ENCODE measurements at places on chromosomes 4 and X. TPM values are rescaled to one million over a fixed set of nuclear protein-coding genes. Genes with fewer than 3 reads are reported as not detected.

GRCh38 chr4:102324730-102325129 is 20.6 kb downstream of the SLC39A8 start:
- H3K4me1 ChIP-seq = peaks cover 35% of the 10 kb centered on the region
- no peak for DNase-seq
- no peak overlapping the region for H3K27ac ChIP-seq
- H3K4me3 ChIP-seq = no peak overlapping the region
- H3K36me3 ChIP-seq = no peaks in the 10 kb centered on the region

DNA sequence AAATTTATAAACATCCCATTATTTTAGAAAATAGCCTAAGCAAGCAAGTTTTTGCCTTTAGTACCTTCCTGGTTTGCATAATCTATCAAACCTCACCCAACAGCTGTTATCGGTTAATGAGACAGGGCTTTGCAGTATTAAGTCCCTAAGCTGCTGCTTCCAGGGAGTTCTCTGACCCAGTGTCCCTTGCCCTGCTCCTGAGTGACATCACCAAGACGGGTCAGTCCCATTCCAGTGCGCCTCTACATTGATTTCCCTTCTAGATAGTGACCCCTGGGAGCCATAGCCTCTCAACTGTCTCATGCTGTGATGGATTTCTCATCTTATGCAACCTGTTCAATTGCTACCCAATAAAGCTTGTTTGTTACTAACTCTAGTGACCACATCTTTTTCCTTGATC is 410.4 kb downstream of the SPOCK3 start:
- no peak overlapping the region for H3K4me3 ChIP-seq
- no peaks in the 10 kb centered on the region for H3K4me1 ChIP-seq
- H3K27me3 ChIP-seq = no peaks in the 10 kb centered on the region
- H3K27ac ChIP-seq = no peak overlapping the region
- no peak for DNase-seq
- H3K36me3 ChIP-seq = no peaks in the 10 kb centered on the region

GRCh38 chr4:102180046-102180445 is 165.2 kb downstream of the SLC39A8 start:
- no peaks in the 10 kb centered on the region for H3K36me3 ChIP-seq
- H3K27me3 ChIP-seq = no peaks in the 10 kb centered on the region
- no peak overlapping the region for H3K4me3 ChIP-seq
- H3K27ac ChIP-seq = no peak overlapping the region

- H3K4me3 ChIP-seq = peak overlapping the region; percentile 79
- DNase-seq = peak; percentile 12
- H3K36me3 ChIP-seq = peaks cover 2% of the 10 kb centered on the region
- peaks cover 33% of the 10 kb centered on the region for H3K4me1 ChIP-seq
- H3K27ac ChIP-seq = no peak overlapping the region
Measured at GRCh38 chr4:78059524-78059889, 2.4 kb downstream of the FRAS1 start.

DNA sequence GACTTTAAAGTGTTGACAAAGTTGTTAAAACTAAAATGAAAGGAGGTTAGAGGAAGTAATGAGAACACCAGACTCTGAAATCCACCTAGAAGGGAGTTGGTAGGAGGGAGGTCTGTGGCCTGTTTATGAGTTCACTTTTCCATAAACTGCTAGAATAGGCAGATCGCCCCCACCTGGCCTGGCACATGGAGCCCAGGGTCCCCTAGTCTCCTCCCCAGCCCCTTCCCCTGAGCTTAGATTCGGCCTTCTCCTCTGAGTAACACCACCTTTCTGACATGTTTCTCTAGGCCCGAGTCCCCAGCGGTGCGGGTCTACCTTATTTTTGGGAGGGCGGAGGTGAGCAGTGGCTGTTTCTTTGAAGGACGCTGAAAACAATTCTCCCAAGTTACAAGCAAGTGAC is 54.5 kb upstream of the FAT1 start:
- no peak overlapping the region for H3K4me3 ChIP-seq
- no peak for DNase-seq

DNA sequence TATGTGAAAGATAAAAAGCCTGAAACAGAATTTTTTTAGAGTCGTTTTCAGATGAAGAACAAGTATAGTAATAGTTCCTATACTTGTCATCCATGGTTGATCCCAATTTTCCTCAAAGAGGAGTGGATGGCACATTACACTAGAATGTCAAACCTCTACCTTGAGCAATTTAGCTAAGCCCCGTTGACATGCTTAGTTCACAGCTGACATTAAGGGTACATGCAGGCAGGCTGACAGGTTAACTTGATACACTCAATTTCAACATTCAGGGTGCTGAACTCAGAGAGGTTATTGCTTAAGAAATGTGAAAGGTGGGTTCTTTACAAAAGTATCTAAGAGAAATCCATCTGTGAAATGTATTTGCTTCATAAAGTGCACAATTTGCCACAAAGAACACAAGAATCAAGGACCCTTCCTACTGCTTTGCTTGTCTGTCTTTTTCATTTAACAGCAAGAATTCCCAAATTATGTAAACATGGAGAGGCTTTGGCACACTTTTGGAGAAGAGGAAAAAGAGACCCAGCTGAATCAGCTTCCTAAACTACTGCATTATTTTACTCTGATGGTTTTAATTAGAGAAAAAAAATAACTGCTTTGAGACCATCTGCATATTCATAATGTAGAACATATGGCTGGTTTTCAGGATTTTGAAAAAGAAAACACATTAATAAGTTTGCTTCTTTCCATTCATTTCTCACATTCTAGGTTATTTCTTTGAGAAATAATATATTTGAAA is 122.5 kb upstream of the DDIT4L start:
- H3K27me3 ChIP-seq = no peaks in the 10 kb centered on the region
- H3K27ac ChIP-seq = no peak overlapping the region
- DNase-seq = no peak
- no peaks in the 10 kb centered on the region for H3K36me3 ChIP-seq

GRCh38 chr4:160505724-160506123 is 1402.8 kb downstream of the RAPGEF2 start:
- DNase-seq = no peak
- no peak overlapping the region for H3K27ac ChIP-seq
- H3K4me3 ChIP-seq = no peak overlapping the region
- H3K27me3 ChIP-seq = no peaks in the 10 kb centered on the region
- no peaks in the 10 kb centered on the region for H3K36me3 ChIP-seq

DNA sequence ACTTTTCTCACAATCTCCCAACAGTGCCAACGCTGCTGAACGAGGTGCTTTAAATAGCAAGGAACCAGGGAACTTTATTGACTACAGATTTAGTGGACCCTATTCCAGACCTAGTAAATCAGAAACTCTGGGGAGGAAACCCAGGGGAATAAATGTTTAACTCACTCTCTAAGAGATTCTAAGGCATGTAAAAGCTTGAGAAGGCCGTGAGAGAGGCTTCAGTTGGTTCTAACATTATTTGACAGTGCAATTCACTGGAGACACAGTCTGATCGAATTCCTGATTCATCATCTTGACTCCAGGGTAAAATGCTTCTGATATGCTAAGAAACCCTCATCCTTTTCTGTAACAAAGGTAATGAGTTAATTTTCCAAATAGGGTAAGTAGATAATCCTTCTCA is 494.4 kb downstream of the KCNIP4 start:
- H3K36me3 ChIP-seq = no peaks in the 10 kb centered on the region
- H3K4me1 ChIP-seq = no peaks in the 10 kb centered on the region
- H3K4me3 ChIP-seq = no peak overlapping the region
- no peak for DNase-seq
- no peaks in the 10 kb centered on the region for H3K27me3 ChIP-seq
- no peak overlapping the region for H3K27ac ChIP-seq

MAGEA8 gene
- total RNA-seq = not detected
